ENCODE measurements at places on chromosomes 12 and 14. TPM values are rescaled to one million over a fixed set of nuclear protein-coding genes. Genes with fewer than 3 reads are reported as not detected.

Gene CYP27B1
- total RNA-seq: 1.1 TPM

Gene WNT5B
- total RNA-seq: 15.3 TPM

Gene CLEC4D
- total RNA-seq: 1.8 TPM

Gene MYF5
- 6.3 TPM for total RNA-seq

Data from metanephros (tissue), 2 donors.